ENCODE measurements at places on chromosomes 1 and 21.

GRCh38 chr1:159700312-159700711, 14.1 kb downstream of the CRP start:
- DNase-seq = no peak

- no peak for DNase-seq
Observed at GRCh38 chr1:236149003-236149595, 6.8 kb downstream of the GPR137B start.

DNA sequence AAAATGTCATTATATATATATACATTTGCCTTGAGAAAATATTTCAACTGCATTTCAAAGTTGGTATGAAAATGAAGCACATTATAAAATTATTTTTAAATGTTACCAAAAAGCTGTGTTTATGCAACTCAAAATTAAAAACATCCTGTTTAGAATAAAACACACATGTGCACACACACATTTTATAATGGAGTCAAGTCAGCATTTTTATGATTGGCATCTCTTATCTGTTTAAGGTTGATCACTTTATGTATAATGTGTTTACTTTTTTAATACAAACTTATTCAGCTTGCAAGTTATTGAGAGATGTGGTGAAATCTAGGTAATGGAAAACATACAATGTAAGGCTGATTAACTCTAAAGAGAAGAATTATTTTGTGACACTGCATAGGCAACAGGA, 80.4 kb downstream of the IFI44 start:
- DNase-seq = no peak

GRCh38 chr1:45001011-45001481, 10.1 kb downstream of the HECTD3 start:
- no peak for DNase-seq
